ENCODE measurements at places on chromosomes 3 and 15. TPM values are rescaled to one million over a fixed set of nuclear protein-coding genes. Genes with fewer than 3 reads are reported as not detected.

The FOXB1 gene
- total RNA-seq: not detected

The CNTN4 gene
- total RNA-seq: 3.2 TPM

DNA sequence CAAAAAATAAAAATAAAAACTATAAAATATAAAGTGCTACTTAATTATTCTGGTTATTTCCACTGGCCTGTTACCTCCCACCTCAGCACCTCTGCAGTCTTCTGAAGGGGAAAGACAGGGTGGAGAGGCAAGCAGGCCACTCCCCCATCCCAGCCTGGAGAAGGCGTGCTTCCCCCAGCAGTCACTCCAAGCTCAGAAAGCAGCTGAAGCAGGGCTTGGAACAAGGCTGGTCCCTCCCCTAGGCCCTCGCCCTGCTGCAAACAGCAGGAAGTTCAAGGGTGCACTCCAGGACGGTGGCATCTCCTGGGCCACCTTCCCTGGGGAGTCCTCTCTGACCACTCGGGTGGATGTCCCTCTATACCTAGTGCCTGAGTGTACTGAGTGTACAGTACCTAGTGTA is 21.4 kb downstream of the CACNA2D2 start:
- no peak for DNase-seq

DNA sequence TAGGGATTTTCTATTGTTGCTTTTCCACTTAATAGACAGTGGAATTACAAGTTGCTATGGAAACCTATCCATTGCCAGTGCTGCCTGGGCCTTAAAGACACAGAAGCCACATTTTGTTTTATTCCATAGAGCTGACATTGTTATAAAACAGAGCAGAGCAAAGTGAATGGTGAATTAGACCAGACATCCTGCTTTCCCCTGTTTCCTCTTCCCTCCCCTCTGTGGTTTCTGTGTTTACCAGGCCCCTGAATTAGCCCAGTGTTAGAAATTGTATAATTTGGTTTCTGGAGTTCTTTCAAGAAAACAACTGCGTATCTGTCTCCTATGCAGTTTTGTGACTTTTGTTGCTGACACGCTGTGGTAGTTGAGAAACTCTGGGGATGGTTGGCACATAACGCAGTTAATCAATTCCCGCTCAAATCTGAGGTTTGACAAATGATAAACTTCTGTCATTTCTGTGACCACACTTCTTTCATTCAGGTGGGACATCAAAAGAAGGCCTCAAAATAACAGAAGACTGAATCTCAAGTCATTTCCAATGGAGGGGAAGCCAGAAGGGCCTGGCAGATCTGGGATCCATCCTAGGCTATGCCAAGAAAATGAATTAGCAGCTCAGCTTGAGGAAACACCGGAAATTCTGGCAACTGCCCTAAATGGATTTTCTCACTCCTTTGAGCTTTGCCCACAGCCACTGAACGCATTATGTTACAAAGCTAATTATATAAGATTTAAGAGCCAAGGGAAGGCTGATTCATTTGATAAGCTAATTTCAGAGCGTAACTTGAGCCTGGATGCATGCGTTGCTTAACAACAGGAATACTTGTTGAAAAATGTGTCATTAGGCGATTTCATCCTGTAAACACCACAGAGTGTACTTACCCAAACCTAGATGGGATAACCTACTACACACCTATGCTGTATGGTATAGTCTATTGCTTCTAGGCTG is 46.9 kb downstream of the NR1D2 start:
- no peak for DNase-seq

GRCh38 chr3:149487598-149488197 is 13.2 kb downstream of the TM4SF4 start:
- DNase-seq: no peak

GRCh38 chr3:77906102-77906709 is 866.3 kb downstream of the ROBO2 start:
- no peak for DNase-seq

DNA sequence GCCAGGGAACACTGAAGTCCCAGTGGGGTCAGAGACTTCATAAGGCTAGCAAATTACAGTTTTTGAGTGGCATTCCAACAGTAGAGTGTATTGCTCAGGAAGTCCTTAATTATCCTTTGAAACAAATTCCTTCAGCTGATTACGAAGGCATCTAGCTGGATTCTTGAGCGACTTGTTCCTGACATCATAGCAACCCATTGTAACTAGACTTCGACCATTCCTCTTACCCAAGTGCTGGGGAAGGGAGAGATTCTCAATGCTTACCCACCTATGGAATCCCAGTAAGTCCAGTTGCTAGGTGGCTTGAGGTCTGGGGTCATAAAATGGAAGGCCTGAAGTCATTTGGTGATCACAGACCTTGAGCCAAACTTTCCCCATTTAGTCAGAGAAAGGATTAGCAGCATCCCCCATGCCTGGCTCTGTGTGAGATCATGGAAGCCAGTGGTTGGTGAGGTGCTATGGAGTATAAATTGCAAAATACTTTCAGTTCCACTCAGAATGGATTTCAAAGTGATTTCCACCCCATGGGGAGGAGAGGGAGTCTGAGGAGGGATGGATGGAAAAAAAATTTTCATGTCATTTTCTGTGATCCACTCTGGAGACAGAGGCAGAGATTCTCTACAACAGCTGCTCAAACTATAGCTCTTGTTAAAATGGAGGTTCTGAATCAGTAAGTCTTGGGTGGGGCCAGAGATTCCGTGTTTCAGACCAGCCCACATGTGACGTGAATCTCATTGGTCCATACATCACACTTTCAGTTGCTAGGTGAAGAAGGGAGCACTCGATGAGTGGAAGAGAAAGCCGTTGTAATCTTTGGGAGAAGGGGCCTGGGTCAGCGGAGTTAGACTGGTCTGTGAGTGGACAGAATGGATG is 45.7 kb downstream of the CD86 start:
- no peak for DNase-seq

Measured in pancreas (tissue), 10 donors.